ENCODE measurements at places on chromosomes 5 and 9. TPM values are rescaled to one million over a fixed set of nuclear protein-coding genes. Genes with fewer than 3 reads are reported as not detected.

IFNK gene
- not detected for total RNA-seq

DMRT3 gene
- total RNA-seq: not detected

LPAR1 gene
- total RNA-seq: not detected

MZB1 gene
- 6.4 TPM for total RNA-seq

BICD2 gene
- 26.7 TPM for total RNA-seq

CDH12 gene
- not detected for total RNA-seq

- H3K36me3 ChIP-seq: no peaks in the 10 kb centered on the region
- DNase-seq: no peak
- H3K27ac ChIP-seq: no peak overlapping the region
These were observed 94.0 kb downstream of the COL5A1 start for GRCh38 chr9:134735441-134736175.

- no peak for DNase-seq
- H3K27ac ChIP-seq: no peak overlapping the region
- H3K4me3 ChIP-seq: no peak overlapping the region
- H3K36me3 ChIP-seq: no peaks in the 10 kb centered on the region
These were observed 56.8 kb downstream of the DRD1 start for GRCh38 chr5:175387144-175387543.

- no peaks in the 10 kb centered on the region for H3K4me1 ChIP-seq
- DNase-seq: no peak
- H3K4me3 ChIP-seq: no peak overlapping the region
These were observed 64.9 kb upstream of the STK32A start for GRCh38 chr5:147169901-147170300.

DNA sequence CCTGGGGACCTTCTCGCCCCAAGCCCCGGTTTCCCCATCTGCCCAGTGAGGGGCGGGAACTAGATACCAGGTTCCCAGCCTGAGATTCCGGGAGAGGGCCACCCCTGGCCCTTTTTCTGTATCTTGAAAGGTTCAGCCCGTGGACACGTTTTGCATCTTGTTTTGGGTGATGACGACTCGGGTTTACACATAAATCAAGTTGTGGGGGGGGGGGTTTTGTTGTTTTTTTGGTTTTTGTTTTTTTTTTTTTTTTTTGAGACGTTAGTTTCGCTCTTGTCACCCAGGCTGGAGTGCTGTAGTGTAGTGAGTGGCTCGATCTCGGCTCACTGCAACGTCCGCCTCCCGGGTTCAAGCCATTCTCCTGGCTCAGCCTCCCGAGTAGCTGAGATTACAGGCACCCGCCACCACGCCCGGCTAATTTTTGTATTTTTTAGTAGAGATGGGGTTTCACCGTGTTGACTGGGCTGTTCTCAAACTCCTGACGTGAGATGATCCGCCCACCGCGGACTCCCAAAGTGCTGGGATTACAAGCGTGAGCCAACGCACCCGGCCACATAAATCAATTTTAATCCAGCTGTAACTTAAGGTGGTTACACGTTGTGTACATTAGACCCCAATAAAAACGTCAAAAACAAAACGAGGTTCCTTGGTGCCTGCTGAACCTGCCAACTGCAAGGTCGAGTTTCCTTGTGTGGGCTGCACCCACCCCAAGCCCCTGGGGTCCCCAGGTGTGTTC lies 1.1 kb upstream of the BRD3 start:
- H3K4me1 ChIP-seq: peaks cover 28% of the 10 kb centered on the region
- peaks cover 20% of the 10 kb centered on the region for H3K27me3 ChIP-seq
- peak overlapping the region; percentile 86 for H3K4me3 ChIP-seq
- no peak for DNase-seq
- peak overlapping the region; percentile 85 for H3K27ac ChIP-seq

DNA sequence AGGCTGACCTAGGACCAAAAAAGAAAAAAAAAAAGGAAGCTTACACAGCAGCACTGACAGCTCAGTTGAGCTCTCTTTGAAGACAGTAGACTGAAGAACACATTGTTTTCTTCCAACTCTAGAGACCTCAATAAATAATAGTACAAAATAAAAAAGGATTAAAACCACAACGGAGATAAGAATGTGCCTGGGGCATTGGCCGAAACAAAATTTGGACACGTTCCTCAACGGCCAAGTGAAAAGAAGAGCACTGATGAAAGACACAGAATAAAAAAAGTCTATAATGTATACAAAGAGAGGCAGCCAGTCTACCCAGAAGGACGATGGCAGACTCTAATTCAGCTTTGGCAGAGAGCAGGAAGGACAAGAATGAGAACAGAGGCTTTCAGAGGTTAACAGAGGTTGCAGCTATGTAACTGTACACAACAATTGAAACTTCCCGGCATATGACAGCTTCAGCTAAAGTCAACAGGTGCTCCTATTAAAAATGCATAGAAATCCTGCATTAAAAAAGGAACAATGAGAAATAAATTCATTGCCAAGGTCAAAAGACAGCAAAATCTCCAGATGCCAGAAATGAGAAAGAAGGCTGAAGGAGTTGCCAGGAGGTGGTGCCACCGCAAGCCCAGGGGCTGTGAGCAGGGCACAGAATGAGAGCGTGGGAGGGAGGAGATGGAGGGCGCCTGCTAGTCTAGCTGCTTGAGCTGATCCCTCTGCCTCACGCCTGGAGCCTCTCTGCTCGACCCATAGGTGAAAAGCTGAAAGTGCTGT lies 113.9 kb downstream of the DCP2 start:
- DNase-seq: no peak
- H3K4me3 ChIP-seq: no peak overlapping the region
- H3K4me1 ChIP-seq: no peaks in the 10 kb centered on the region
- no peak overlapping the region for H3K27ac ChIP-seq

DNA sequence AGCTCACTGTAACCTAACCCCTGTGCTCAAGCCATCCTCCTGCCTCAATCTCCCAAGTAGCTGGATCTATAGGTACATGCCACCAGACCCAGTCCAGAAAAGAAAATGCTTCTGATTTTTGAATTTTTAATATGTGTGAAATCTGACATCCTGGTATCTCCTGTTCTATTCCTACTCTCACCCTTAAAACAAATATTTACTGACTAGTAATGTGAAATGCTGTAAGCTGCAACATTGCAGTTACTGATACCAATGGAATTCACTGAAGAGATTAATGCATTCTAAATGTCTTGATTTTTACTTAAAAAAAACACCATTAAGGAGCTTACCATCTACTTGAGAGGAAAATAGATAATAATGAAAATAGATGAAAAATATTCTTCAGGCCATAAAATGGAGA lies 162.7 kb upstream of the TSLP start:
- no peak overlapping the region for H3K27ac ChIP-seq
- H3K4me3 ChIP-seq: no peak overlapping the region
- H3K27me3 ChIP-seq: no peaks in the 10 kb centered on the region
- DNase-seq: no peak
- H3K36me3 ChIP-seq: no peaks in the 10 kb centered on the region

GRCh38 chr5:119327018-119327417 lies 28.8 kb upstream of the TNFAIP8 start:
- H3K4me1 ChIP-seq: peaks cover 96% of the 10 kb centered on the region
- no peaks in the 10 kb centered on the region for H3K27me3 ChIP-seq
- no peak overlapping the region for H3K4me3 ChIP-seq
- H3K36me3 ChIP-seq: no peaks in the 10 kb centered on the region
- no peak for DNase-seq

GRCh38 chr9:137544176-137544760 lies 5.9 kb downstream of the PNPLA7 start:
- H3K36me3 ChIP-seq: no peaks in the 10 kb centered on the region
- no peaks in the 10 kb centered on the region for H3K27me3 ChIP-seq
- no peak overlapping the region for H3K4me3 ChIP-seq
- no peak for DNase-seq

- H3K27me3 ChIP-seq: no peaks in the 10 kb centered on the region
- no peak overlapping the region for H3K4me3 ChIP-seq
- no peak for DNase-seq
- H3K36me3 ChIP-seq: no peaks in the 10 kb centered on the region
- H3K4me1 ChIP-seq: no peaks in the 10 kb centered on the region
These were observed 617.6 kb downstream of the TLR4 start for GRCh38 chr9:118321788-118322187.

GRCh38 chr5:67814569-67815311 lies 400.8 kb upstream of the PIK3R1 start:
- no peak overlapping the region for H3K27ac ChIP-seq
- no peak for DNase-seq
- no peaks in the 10 kb centered on the region for H3K4me1 ChIP-seq
- no peaks in the 10 kb centered on the region for H3K36me3 ChIP-seq
- H3K27me3 ChIP-seq: no peaks in the 10 kb centered on the region

GRCh38 chr9:125990186-125990792 lies 243.1 kb downstream of the PBX3 start:
- no peak for DNase-seq
- H3K4me3 ChIP-seq: no peak overlapping the region
- no peaks in the 10 kb centered on the region for H3K4me1 ChIP-seq
- H3K36me3 ChIP-seq: no peaks in the 10 kb centered on the region

DNA sequence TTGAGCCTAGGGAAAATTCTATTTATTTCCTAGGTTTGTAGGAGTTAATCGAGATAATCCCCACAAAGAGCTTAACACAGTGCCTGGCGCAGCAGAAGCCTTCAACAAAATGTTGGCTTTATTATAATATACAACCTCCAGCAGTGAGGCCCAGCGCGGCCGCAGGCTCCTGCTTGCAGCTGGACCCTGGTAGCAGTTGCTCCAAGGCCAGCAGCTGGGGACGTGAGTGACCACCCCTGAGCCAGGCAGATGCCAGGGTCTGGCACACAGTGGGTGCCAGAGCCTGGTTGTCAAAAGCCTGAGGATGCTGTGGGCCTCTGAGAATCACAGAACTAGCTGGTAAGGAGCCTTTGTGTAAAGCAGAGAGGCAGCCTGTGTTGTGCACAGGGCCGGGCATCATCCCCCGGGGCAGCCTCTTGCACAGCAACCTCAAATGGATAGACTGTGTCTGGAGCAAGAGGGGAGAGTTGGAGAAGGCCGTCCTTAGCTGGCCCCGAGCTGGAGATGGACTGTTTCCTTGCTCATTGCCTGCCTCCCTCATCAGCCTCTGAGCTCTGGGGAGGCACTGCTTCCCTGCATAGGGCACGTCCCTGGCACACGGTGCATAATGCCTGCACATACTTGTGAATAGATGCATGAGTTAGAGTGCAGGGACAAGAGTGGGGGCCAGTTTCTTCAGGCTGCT lies 17.3 kb downstream of the CSF1R start:
- no peak for DNase-seq
- no peak overlapping the region for H3K27ac ChIP-seq
- no peaks in the 10 kb centered on the region for H3K4me1 ChIP-seq
- H3K4me3 ChIP-seq: no peak overlapping the region
- no peaks in the 10 kb centered on the region for H3K27me3 ChIP-seq

DNA sequence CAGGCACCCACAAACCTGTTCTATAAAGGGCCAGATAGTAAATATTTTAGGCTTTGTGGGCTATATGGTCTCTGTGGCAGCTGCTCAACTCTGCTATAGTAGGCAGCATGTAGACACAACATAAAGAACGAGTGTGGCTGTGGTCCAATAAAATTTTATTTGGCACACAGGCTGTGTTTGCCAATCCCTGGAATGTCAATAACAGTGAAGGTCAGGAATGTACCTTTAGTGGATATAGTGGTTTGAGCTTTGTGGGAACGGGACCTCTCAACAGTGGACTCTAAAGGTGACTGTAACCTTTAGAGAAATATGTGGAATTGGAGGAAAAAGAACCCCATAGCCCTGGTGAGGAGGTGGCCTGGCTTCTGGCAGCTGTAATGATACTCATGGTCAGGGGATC lies 145.2 kb downstream of the MAST4 start:
- no peaks in the 10 kb centered on the region for H3K36me3 ChIP-seq
- H3K27me3 ChIP-seq: no peaks in the 10 kb centered on the region
- H3K4me1 ChIP-seq: no peaks in the 10 kb centered on the region

GRCh38 chr5:150397782-150398721 lies 14.7 kb downstream of the CD74 start:
- no peak overlapping the region for H3K27ac ChIP-seq
- no peak for DNase-seq
- no peaks in the 10 kb centered on the region for H3K27me3 ChIP-seq
- no peaks in the 10 kb centered on the region for H3K4me1 ChIP-seq
- peaks cover 66% of the 10 kb centered on the region for H3K36me3 ChIP-seq

DNA sequence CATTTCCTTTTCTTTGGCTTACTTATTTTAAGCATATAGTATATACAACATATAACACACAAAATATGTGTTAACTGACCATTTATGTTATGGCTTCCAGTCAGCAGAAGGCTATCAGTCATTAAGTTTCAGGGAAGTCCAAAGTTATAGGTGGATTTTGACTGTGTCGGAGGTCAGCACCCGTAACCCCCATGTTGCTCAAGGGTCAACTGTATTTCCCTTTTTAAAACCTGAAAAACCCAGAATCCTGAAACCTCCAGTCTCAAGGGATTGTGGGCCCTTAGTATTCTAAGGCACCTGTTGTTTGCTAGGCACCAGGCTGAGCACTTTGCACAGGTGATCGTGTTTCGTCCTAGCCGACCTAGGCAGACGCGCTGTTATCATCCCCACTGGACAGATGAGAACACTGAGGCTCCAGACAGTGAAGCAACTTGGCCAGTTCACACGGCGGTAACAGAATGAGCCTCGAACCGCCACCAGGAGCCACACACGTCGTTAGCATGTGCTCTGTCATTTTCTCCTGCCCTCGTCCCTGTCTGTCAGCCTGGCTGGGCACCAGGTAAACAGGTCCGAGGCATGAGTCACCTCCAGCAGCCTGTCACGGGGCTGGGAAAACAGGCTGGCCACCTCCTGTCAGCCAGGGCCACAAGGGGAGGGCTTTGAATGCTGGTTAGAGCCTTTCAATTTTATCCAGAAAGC lies 39.9 kb downstream of the DUSP1 start:
- H3K36me3 ChIP-seq: no peaks in the 10 kb centered on the region
- no peak overlapping the region for H3K27ac ChIP-seq
- no peaks in the 10 kb centered on the region for H3K4me1 ChIP-seq
- DNase-seq: no peak
- H3K27me3 ChIP-seq: no peaks in the 10 kb centered on the region

All from CD8-positive, alpha-beta memory T cell (primary cell).